ENCODE measurements at places on chromosomes 3 and 15.

DNA sequence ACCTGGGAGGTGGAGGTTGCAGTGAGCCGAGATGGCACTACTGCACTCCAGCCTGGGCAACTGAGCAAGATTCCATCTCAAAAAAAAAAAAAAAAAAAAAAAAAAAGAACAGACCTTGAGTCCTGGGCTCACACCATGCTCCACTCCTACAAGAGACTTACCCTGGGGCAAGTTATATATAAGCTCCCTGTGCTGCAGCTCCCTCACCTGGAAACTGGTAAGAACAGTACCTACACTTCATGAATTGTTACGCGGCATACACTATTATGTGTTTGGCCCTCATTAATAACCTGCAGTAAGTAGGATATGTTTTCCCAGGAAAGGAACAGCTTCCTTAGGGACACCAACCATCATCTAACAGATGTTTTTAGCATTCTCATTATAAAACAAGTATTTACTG is 119.6 kb downstream of the FMN1 start:
- no peak for DNase-seq

DNA sequence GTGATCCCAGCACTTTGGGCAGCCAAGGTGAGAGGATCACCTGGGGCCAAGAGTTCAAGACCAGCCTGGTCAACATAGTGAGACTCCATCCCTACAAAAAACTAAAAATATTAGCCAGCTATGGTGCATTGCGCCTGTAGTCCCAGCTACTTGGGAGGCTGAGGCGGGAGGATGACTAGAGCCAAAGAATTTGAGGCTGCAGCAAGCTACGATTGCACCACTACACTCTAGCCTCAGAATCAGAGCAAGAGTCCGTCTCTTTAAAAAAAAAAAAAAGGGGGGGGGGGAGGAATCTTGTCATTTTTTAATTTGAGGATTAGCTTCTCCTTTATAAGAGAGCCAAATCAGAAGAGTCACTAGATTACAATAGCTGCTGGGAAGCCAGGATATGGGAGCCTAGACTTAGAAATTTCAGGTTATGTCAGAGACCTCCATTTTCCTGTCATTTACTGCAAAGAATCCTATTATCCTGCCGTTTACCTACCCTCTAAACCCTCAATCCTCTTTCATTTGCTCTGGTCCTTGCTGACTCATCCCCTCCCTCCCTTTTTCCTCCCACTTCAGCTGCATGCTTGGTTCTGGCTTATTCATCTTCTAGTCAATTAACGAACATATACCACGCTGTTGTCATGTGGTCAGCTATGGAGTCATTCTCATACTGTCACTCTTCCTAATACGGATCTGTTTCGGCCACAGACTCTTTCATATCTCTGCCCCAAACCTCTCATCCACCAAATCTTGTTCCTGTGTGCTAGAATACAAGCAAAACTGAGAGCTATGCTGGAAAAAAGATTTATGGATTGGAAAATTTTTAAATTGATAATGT is 83.8 kb upstream of the PPIB start:
- no peak for DNase-seq

DNA sequence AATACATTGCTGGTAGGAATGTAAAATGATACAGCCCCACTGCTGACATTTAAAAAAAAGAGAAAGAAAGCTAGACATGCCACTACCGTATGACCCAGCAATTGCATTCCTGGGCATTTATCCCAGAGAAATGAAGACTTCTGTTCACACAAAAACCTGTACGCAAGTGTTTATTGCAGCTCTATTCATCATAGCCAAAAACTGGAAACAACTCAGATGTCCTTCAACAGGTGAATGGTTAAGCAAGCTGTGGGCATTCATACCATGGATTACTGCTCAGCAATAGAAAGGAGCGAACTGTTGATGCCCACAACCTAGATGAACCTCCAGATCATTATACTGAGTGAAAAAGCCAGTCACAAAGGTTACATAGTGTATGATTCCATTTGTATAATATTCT is 132.5 kb downstream of the MAP2K5 start:
- no peak for DNase-seq

DNA sequence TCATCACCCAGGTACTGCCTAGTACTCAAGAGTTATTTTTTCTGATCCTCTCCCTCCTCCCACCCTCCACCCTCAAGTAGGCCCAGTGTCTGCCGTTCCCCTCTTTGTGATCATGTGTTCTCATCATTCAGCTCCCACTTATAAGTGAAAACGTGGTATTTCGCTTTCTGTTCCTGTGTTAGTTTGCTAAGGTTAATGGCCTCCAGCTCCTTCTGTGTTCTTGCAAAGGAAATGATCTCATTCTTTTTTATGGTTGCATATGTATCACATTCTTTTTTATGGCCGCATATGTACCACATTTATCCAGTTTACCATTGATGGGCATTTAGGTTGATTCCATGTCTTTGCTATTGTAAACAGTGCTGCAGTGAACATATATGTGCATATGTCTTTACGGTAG is 8.2 kb upstream of the GANC start:
- DNase-seq = no peak

DNA sequence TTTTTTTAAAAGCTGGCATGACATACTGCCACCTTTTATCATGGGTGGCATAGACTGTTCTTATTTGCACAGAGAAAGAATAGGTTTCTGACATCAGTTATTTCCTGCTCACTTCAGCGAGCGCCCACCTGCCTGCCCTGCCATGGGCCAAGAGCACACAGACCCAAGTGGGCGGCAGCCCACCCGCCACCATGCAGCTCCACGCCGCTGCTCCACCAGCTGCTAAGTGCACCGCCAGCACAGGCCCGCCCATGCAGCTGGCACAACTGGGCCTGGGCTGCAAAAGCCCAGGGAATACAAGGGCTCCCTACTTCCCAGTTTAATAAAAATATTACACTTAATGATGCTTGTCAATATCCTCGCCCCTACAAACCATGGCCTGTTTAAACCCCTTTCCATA is 15.4 kb downstream of the ZNF148 start:
- DNase-seq = no peak

Measured in hematopoietic multipotent progenitor cell treated with erythropoietin and hydrocortisone succinate and interleukin-3 and kit ligand, for 15 days (in vitro differentiated cells).